ENCODE measurements at places on chromosomes 2 and 18. TPM values are rescaled to one million over a fixed set of nuclear protein-coding genes. Genes with fewer than 3 reads are reported as not detected.
A peak's percentile ranks its signal among the peaks of the same experiment; 100 is the strongest.

GRCh38 chr18:69786427-69786826, 161.2 kb downstream of the CD226 start:
- H3K4me3 ChIP-seq, result no peak overlapping the region
- no peaks in the 10 kb centered on the region for H3K36me3 ChIP-seq
- DNase-seq, result no peak
- H3K4me1 ChIP-seq, result no peaks in the 10 kb centered on the region

GRCh38 chr2:108643261-108643849, 75.9 kb upstream of the RANBP2 start:
- DNase-seq, result no peak
- H3K27ac ChIP-seq, result no peak overlapping the region
- H3K4me3 ChIP-seq, result no peak overlapping the region
- peaks cover 42% of the 10 kb centered on the region for H3K4me1 ChIP-seq
- no peaks in the 10 kb centered on the region for H3K36me3 ChIP-seq
- H3K27me3 ChIP-seq, result no peaks in the 10 kb centered on the region

- no peaks in the 10 kb centered on the region for H3K27me3 ChIP-seq
- H3K27ac ChIP-seq, result peak overlapping the region; percentile 28
Observed at GRCh38 chr2:172403881-172404468, 23.4 kb upstream of the ITGA6 start.

MLPH gene
- total RNA-seq, result 7.8 TPM

- no peak overlapping the region for H3K27ac ChIP-seq
- H3K36me3 ChIP-seq, result no peaks in the 10 kb centered on the region
- H3K4me3 ChIP-seq, result peak overlapping the region; percentile 84
- DNase-seq, result peak; percentile 72
Observed at GRCh38 chr18:35949903-35950627, 22.4 kb upstream of the RMP24 start.

GRCh38 chr2:199207011-199207410, 250.7 kb downstream of the SATB2 start:
- no peak for DNase-seq
- H3K4me1 ChIP-seq, result no peaks in the 10 kb centered on the region
- no peaks in the 10 kb centered on the region for H3K36me3 ChIP-seq
- H3K27ac ChIP-seq, result no peak overlapping the region

MSH2 gene
- total RNA-seq, result 3.2 TPM

SPC25 gene
- not detected for total RNA-seq

- no peak overlapping the region for H3K27ac ChIP-seq
- H3K4me1 ChIP-seq, result no peaks in the 10 kb centered on the region
- H3K27me3 ChIP-seq, result no peaks in the 10 kb centered on the region
- no peak for DNase-seq
Observed at GRCh38 chr2:41579806-41580205, 468.0 kb upstream of the PKDCC start.

TUBA3E gene
- total RNA-seq, result not detected

GRCh38 chr18:75392226-75392578, 35.3 kb downstream of the SMIM21 start:
- DNase-seq, result no peak
- no peaks in the 10 kb centered on the region for H3K36me3 ChIP-seq
- no peak overlapping the region for H3K27ac ChIP-seq
- no peaks in the 10 kb centered on the region for H3K4me1 ChIP-seq
- no peaks in the 10 kb centered on the region for H3K27me3 ChIP-seq
- no peak overlapping the region for H3K4me3 ChIP-seq

DNA sequence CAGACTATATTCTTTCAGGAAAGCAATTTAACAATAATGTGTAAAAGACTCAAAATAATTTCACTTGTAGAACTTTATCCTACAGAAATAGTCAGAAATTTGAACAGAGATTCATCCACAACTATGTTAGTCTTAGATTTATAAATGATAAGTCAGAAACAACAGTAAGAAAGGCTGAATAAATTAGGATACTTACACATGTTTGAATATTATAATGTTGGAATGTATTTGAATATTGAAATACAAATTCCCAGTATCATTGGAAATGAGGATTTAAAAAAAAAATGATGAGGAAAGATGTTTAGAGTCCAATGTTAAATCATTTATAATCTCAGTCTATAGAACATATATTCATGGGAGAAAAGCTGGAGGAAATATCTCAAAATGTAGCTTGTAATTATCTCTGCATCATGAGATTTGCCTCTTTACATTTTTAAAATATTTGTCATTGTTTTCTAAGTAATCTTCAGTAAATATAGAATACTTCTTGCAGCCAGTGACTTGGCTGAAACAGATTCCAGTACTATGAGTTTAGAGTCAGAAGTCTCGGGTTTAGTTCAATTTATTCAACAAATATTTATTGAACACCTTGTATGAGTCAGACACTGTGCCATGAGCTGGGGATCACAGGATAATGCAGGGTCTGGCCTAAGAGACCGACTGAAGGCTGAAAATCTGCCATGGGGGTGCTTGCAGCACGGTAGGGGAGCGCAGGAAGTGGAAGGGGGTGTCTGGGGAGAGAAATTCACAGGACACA, 32.3 kb downstream of the CXCR4 start:
- H3K36me3 ChIP-seq, result no peaks in the 10 kb centered on the region
- no peak overlapping the region for H3K27ac ChIP-seq
- H3K4me1 ChIP-seq, result no peaks in the 10 kb centered on the region
- no peak for DNase-seq
- H3K27me3 ChIP-seq, result no peaks in the 10 kb centered on the region
- no peak overlapping the region for H3K4me3 ChIP-seq

DNA sequence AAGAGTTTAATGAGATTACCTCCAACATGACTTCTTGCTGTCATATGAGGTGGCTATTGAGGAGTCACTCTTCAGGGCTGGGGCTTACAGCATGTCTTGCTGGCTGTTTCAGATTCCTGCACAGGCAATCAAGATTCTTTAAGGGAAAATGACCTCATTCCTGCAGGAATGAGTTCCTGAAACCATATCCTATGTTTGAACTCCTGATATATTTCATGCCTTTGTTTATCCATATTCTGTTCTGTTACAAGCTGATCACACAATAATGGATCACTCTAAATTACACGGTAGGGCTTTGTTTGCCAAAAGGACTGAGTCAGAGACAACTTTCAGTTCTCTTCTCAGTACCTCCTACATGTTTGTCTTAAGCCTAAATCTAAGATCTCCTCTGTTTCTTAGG, 879.8 kb upstream of the PIK3C3 start:
- H3K4me3 ChIP-seq, result no peak overlapping the region
- H3K27me3 ChIP-seq, result no peaks in the 10 kb centered on the region
- no peak for DNase-seq
- H3K27ac ChIP-seq, result no peak overlapping the region

ELOA2 gene
- total RNA-seq, result not detected

DES gene
- 13,048 TPM for total RNA-seq

POMC gene
- 1.8 TPM for total RNA-seq

- no peak overlapping the region for H3K4me3 ChIP-seq
- no peak for DNase-seq
- no peaks in the 10 kb centered on the region for H3K36me3 ChIP-seq
Observed at GRCh38 chr2:200399046-200399445, 92.6 kb downstream of the SPATS2L start.

- H3K27me3 ChIP-seq, result no peaks in the 10 kb centered on the region
- no peak overlapping the region for H3K27ac ChIP-seq
- H3K4me3 ChIP-seq, result no peak overlapping the region
- H3K36me3 ChIP-seq, result no peaks in the 10 kb centered on the region
- no peak for DNase-seq
Observed at GRCh38 chr2:166158546-166158945, 30.7 kb upstream of the SCN1A start.

- H3K27me3 ChIP-seq, result peaks cover 5% of the 10 kb centered on the region
- no peaks in the 10 kb centered on the region for H3K36me3 ChIP-seq
- no peaks in the 10 kb centered on the region for H3K4me1 ChIP-seq
- H3K4me3 ChIP-seq, result no peak overlapping the region
- no peak for DNase-seq
- H3K27ac ChIP-seq, result no peak overlapping the region
Observed at GRCh38 chr18:47283476-47283875, 32.0 kb upstream of the SKOR2 start.

DNA sequence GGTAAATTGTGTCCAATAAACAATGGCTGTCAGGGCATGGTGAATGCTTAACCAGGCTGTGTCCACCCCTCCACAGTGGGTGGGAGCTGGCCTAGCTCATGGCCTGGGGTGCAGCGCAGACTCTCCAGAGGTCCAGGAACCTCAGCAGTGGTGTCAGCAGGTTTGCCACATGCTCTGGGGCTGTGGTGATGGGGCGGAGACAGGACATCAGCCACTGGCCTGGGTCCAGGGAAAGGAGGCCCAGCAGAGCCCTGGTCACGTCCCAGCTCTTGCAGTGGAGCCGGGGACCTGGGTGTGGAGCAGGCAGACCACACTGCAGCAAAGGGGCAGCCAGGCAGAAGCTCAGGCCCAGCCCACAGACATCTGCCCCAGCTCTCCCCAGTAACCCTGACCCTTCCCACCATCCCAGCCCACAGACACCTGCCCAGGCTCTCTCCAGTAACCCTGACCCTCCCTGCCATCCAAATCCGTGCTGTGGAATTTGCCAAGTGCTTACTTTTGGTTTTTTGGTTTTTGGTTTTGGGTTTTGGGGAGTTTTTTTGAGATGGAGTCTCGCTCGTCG, 13.8 kb upstream of the KIF1A start:
- H3K4me3 ChIP-seq, result no peak overlapping the region
- peaks cover 4% of the 10 kb centered on the region for H3K4me1 ChIP-seq
- no peaks in the 10 kb centered on the region for H3K36me3 ChIP-seq
- H3K27ac ChIP-seq, result no peak overlapping the region
- no peak for DNase-seq
- no peaks in the 10 kb centered on the region for H3K27me3 ChIP-seq

CPO gene
- total RNA-seq, result 0.39 TPM

GRCh38 chr2:204343685-204344084, 201.6 kb upstream of the PARD3B start:
- no peaks in the 10 kb centered on the region for H3K36me3 ChIP-seq
- H3K27ac ChIP-seq, result no peak overlapping the region
- H3K4me3 ChIP-seq, result no peak overlapping the region
- no peaks in the 10 kb centered on the region for H3K27me3 ChIP-seq
- no peak for DNase-seq
- no peaks in the 10 kb centered on the region for H3K4me1 ChIP-seq

RNF152 gene
- total RNA-seq, result 4.0 TPM

POTEF gene
- not detected for total RNA-seq
